ENCODE measurements at places on chromosomes 16 and 17. TPM values are rescaled to one million over a fixed set of nuclear protein-coding genes. Genes with fewer than 3 reads are reported as not detected.

GRCh38 chr16:21005008-21005407 lies 104.4 kb downstream of the LYRM1 start:
- DNase-seq, result no peak

DNA sequence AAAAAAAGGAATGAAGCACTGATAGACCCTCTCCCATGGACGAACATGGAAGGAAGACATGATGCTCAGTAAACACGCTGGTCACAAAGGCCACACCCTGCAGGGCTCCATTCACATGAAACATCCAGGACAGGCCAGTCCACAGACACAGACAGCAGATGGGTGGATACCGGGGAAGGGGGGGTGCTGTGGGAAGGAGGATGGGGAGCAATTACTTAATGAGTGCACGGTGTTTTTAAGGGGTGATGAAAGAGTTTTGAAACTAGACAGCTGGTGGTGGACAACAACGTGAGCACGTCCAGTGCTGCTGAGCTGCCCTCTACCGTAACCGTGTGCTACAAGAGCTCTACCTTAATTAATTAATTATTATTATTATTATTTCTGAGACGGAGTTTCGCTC lies 6.0 kb upstream of the SLC16A3 start:
- no peak for DNase-seq

- peak; percentile 93 for DNase-seq
These were observed 30.0 kb upstream of the USP22 start for GRCh38 chr17:21072745-21073197.

Gene PIK3R5
- 5.2 TPM for polyA plus RNA-seq

All from muscle of back (tissue), 13 donors.